ENCODE measurements at places on chromosomes 5 and 9.

GRCh38 chr5:39670391-39670790, 245.6 kb upstream of the DAB2 start:
- DNase-seq = no peak

GRCh38 chr5:164600929-164601535, 1095.6 kb downstream of the MAT2B start:
- DNase-seq = no peak

DNA sequence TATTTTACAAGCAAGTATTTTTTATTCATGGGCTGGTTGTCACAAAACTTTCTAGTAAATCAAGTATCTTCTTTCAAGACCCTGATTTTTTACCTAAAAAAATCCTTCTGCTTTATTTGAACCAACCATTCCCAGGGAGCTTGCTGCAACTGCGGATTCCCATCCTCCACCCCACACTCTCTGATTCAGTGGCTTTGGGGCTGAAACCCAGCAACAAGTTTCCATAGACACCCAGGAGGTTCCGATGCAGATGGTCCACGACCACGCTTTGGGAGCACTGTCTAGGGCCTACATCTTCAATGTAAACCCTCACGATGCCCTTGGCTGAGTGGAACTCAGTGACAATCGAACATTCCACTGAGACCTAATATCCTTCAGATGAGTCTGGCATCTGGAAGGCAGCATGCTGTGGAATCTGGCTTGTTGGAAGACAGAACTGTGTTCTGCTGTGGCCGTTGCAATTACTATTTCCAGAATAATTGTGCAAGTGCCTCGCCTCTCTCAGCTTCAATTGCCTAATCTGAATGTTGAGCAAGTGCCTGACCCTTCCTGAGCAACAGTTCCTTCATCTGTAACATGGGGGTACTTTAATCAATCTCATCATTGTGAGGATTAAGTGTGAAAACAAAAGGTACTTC, 105.1 kb downstream of the INSYN2B start:
- DNase-seq = peak; percentile 9

DNA sequence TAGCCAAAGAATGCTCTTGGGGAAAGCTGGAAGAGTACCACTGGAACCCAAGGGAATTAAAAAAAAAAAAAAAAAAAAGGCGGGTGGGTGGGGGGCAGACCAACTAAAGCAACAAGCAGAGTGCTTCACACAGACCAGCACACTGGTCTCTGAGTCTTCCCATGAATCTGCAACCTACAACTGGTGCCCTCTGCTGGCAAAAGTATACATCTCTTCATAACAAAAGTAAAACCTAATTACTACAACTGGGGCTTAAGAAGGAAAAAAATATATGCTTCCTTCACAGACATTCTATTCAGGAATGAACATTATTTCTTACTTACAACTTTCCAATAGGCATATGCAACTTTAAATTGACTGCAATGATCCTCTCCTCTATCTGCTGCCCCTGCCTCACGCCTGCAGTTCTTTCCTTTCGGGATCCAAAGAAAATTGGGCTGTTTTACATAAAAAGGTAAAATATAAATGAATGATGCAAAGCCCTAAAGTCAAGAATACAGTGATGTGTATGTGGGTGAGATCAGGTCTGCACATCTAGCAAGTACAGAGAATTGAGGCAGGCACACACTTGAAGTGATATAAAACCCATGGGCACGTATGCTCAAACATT, 7.2 kb upstream of the KLHL3 start:
- peak; percentile 67 for DNase-seq

- DNase-seq = peak; percentile 52
Measured at GRCh38 chr5:115069087-115069968, 100.4 kb downstream of the TRIM36 start.

- DNase-seq = no peak
Measured at GRCh38 chr9:77647267-77648233, 572 bp downstream of the GNA14 start.

GRCh38 chr5:67019065-67019845, 177.3 kb downstream of the CD180 start:
- DNase-seq = no peak

DNA sequence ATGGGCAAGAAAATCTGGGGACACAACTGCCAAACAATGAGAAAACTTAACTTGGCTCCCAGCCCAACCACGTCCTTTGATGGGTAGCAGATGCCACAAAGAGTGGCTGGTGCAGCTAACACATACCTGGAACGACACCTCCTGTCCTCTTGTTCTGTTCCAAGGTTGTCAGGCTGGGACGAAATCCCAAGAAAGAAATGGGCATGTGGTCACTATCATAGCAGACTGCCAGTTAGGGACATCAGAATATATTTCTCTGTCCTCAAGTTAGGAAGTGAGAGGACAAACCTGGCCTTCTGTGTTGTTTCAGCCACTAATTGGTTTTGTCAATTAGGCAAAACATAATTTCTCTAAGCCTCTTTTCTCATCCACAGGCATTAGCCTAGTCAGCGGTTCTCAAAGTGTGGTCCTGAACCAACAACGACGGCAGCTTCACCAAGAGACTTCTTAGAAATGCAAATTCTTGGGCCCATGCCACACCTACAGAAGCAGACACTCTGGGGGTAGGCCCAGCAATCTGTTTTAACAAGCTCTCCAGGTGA, 63.4 kb downstream of the RAPGEF1 start:
- no peak for DNase-seq

DNA sequence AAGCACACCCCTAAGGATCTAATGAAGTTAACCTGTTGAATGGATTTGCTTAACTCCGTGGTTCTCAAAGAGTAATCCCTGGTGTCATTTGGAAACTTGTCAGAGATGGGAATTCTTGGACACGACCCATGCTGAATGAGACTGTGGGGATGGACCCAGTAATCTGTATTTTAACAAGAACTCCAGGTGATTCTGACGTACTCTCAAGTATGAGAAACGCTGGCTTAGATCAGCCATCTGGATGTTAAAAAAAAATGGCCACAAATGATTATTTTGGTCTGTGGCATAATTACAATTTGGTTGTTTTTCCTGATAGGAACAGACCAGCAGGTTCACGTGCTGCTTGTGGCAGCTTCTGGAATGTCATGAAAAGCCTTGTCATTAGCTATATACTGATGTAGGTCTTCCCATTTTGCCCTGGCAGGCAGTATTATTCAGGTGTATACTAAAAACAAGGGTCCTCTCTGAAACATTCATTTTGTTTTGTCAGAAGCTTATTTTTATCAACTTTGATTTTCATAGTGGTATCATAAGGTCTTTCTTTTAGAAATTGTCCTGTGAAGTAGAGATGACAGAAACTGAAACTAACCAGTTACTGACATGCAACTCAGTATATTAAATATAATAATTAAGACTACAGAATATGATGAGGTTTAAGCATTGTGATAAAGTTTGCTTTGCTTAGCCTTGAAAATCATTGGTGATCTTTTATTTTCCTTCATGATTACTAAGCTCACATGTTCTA, 15.4 kb downstream of the CPEB4 start:
- no peak for DNase-seq

DNA sequence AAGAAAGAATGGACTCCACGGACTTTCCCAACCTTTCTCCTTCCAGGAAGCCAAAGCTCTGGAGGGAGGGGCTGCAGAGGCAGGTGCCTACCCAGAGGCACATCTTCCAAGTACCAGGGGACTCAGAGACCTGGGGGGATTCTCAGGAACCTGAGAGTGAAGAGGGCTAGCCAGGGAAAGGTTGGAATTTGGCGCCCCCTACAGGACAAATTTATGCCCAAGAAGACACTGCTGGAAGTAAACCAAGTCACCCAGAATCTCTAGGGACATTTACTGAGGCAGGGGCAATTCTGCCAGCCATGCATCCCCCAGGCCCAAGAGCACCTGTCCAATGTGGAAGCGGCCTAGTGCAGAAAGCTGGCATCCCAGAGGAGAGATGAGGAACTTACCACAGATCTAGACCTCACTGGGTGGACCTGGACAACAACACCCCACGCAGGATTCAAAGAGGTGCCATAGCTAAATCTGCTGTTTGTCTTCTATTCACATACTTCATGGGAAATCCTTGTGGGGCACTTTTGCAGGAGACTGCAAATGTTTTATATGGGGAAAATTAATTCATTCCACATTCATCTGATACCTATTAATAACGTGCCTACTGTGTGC, 25.9 kb upstream of the IDNK start:
- peak; percentile 7 for DNase-seq

- no peak for DNase-seq
Measured at GRCh38 chr9:114452219-114453165, 52.8 kb downstream of the WHRN start.

GRCh38 chr9:14400658-14400995, 86.7 kb upstream of the NFIB start:
- peak; percentile 7 for DNase-seq

GRCh38 chr5:77725616-77726015, 50.5 kb downstream of the TBCA start:
- DNase-seq = no peak

DNA sequence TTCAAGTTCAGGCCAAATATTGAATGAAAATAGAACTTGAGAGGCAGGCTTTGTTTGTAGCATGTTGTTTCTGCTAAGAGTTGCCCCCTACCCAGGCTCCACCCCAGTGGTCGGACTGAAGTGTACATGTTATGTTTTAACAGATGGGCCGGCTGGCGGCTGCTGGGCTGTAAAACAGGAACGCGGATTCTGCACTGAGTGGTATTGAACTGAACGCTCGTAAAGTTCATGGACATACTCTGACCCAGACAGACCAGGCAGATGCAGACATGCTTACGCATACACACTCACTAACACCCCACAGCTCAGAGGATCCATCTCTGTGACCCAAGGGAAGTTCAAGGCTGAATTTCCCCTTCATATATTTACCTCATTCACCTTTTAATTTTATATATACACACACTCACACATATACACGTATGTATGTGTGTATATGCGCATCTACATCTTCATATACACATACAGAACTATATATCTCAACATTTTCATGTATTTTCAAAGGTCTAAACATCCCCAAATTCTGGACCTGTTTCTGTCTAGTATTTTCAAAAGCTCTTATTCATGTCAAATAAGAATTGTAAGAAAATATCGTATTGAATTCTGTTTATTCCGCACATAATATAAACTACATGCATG, 1.4 kb downstream of the MARCHF3 start:
- peak; percentile 41 for DNase-seq

DNA sequence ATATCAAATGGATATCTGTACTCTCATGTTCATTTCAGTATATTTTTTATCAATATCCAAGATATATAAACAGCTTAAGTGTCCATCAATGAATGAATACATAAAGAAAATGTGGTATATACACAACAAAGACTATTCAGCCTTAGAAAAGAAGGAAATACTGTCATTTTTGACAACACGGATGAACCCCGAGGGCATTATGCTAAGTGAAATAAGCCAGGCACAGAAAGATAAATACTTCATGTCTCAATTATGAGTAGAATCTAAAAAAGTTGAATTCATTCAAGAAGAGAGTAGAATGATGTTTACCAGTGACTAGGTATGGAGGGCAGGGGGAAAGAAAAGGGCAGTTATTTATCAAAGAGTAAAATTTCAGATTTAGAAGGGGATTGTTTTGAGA, 949.8 kb upstream of the TYRP1 start:
- DNase-seq = no peak

DNA sequence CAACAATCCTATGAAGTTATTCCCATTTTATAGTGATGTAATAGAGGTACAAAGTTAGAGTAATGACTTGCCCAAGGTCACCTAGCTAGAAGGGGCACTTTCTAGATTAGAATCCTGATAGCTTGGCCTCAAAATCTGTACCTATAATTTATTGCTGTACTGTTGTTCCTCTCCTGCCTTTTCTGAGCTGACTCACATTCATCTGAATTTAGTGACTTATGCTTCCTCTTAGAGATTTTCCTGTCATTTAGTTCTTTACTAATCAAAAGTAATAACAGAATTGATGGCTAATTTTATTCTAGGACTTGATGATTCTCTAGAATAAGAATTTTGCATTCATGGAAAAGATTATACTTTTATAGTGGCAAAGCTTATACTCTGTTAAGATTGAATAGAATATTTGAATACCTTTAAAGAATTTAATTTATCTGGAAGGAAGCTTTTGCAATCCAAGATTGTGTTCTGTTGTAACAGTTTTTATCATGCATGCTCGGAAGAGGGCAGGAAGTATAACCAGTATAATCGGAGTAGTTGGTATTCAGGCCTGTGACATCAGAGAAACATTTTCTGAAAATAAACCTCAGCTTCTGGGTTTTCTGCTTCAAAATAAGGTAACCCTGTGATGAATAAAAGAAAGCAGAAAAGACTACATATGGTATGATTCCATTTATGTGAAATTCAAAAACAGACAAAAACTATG, 21.3 kb downstream of the CYSTM1 start:
- DNase-seq = no peak

DNA sequence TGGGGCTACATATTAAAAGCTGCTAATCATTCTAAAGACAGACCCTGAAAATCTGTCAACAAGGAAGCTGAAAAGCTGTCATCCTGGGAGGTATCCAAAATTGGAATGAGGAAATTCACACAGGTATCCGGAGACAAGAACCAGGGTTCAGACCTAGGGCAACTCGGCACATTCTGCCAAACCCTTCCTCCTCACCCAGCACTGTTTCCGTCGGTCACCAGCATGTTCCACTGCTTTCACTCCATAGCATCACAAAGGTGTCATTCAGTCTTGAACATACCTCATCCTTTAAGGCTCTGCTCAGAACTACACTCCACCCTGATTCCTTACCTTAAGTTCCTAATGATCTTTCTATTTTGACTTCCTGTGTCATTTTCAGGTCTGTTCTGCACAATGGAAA, 153.1 kb upstream of the RASA1 start:
- no peak for DNase-seq

GRCh38 chr5:141703133-141703561, 21.1 kb upstream of the ARAP3 start:
- DNase-seq = no peak

GRCh38 chr9:105245029-105245890, 809 bp downstream of the SLC44A1 start:
- peak; percentile 18 for DNase-seq

GRCh38 chr9:8599937-8600336, 800.4 kb upstream of the DMAC1 start:
- no peak for DNase-seq

- no peak for DNase-seq
Measured at GRCh38 chr9:28032268-28032590, 458.9 kb upstream of the C9orf72 start.

GRCh38 chr5:82694711-82695285, 382.4 kb downstream of the TMEM167A start:
- DNase-seq = no peak
